ENCODE measurements at places on chromosomes 3 and 15.

- no peak for DNase-seq
Measured at GRCh38 chr3:120192159-120192558, 92.9 kb downstream of the GPR156 start.

GRCh38 chr3:171377859-171378258 is 82.3 kb downstream of the TNIK start:
- DNase-seq: no peak

DNA sequence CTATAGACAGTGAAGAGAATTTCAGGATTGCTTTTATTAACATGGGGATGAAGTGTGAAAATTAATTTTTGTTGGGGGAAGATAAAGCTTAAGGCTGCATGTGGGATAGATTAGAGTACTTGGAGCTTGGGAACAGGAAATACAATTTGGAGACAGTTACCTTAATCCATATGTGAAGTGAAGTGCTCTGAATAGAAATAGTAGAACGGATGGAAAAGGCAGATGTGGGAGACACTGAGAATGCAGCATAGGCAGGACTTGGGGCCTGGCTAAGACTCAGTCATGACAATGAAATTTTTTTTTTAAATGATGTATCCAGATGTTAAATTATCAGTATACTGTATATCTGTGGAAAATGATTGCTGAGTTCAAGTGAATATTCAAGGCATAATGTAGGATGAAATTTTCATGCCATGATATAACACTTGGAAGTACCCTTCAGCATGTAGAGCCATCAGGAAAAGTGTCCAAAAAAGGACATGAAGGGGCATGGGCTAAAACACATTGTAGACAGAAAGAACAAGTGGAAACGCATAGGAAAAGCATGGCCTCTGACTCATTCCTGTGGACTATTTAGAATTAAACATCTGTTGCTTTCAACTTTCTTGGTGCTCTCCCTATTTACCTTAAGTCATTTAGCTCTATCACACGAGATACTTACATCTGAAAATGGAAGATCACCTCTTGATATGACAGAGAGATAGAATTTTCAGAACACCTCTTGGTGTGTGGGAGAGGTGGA is 134.8 kb downstream of the RBMS3 start:
- peak; percentile 16 for DNase-seq

GRCh38 chr3:150472421-150472820 is 64.3 kb downstream of the TSC22D2 start:
- DNase-seq: no peak

GRCh38 chr15:83205725-83206324 is 1.8 kb downstream of the HDGFL3 start:
- peak; percentile 26 for DNase-seq

All from SK-N-SH (cell line).